ENCODE measurements at places on chromosomes 7 and 10.

GRCh38 chr10:101041252-101041761 lies 10.3 kb downstream of the SFXN3 start:
- peak; percentile 94 for DNase-seq

DNA sequence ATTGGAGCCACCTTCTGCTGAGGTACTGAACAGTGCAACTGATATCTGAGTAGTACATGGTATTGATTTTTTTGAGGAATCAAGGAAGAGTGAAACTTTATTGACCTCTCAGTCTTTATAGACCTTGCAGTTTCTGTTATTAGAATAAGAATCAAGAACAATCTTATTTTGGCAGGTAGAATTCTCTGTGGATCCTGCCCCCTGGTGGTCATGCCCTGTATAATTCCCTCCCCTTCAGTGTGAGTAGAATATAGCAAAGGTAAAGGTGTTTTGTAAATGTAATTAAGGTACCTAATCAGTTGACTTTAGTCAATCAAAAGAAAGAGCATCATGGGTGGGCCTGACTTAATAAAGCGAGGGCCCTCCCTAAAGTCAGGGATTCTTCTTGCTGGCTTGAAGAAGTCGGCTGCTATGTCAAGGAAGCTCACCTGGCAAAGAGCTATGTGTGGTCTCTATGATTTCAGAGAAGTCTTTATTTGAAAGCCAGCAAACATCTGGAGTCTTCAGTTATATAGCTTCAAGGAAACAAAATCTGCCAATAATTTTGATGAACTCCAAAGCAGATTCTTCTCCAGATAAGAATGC lies 142.8 kb downstream of the LSM5 start:
- DNase-seq, result peak; percentile 69

DNA sequence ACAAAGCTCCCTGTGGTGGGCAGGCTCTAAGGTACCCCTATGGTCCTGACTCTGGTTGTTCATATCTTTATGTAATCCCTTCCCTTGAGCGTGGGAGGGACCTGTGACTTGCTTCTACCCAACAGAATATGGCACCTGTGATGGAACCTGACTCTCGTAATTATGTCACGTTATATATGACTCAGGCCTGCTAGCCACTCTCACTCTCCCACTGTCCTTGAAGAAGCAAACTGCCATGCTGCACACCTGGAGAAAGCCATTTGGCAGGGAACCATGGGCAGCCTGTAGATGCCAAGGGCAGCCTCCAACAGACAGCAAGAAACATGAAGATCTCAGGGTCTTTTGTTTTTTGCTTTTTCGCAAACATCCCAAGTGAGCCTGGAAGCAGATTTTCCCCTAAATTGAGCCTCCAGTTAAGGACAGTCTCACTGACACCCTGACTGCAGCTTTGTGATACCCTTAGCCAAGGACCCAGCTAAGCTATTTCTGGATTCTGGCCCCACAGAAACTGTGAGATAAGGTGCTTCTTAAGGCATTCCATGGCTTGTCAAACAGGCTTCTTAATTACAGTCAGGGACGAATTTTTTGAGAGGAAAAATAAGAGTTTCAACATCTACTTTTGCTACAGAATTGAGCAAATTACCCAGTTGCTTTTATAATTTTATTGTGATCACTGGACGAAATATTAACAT lies 49.6 kb downstream of the IFIT5 start:
- DNase-seq, result no peak

- no peak for DNase-seq
Measured at GRCh38 chr10:1977461-1977860, 240.1 kb upstream of the ADARB2 start.

GRCh38 chr7:139153832-139154231 lies 44.3 kb upstream of the ZC3HAV1 start:
- peak; percentile 45 for DNase-seq

GRCh38 chr7:107255602-107256001 lies 86.8 kb downstream of the HBP1 start:
- DNase-seq, result no peak

DNA sequence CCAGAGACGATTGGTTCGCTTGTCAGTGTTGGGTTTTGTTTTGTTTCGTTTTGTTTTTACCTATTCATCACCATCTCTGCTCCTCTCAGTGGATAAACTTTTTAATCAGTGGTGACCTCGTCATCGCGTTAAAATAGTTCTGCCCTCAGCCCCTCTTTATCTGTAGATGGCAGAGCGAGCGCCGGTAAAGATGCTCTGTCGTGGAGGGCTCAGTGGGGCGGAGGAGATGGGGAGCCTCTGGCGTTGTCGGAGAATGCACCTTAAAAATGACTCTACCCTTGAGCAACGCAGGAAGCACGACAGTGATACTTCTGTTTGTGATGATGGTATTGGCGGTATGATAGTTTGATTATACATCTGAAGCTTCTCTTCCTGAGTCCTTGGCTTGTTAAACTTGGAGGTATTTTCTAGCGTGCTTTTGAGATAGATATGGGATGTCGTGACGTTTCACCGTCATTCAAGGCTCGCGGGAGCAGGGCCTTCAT lies 554 bp downstream of the CSGALNACT2 start:
- peak; percentile 78 for DNase-seq

DNA sequence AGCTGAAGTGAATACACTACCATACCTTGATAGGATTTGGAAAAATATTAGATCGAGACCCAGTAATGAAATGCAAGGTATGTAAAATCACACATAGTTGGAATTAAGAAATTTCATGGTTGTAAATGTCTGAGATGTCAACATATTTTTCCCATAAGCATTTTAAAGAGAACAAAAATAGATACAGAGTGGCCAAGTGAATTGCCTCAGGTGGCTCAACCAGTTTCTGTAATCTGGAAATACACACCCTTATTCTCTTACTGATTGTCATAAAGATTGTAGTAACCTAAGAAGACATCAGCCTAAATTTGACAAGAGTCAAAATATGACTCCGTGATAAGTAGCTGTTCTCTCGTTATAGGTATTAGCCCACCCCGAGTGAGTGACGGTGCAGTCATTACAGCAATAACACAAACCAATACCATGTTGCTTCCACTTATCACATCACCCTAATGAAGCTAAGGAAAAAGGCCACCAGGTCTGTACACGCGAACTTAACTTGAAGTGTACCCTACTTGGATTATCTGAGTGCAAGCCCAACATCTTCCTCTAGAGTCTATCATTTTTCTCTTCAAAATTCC lies 23.4 kb downstream of the PIK3AP1 start:
- no peak for DNase-seq

DNA sequence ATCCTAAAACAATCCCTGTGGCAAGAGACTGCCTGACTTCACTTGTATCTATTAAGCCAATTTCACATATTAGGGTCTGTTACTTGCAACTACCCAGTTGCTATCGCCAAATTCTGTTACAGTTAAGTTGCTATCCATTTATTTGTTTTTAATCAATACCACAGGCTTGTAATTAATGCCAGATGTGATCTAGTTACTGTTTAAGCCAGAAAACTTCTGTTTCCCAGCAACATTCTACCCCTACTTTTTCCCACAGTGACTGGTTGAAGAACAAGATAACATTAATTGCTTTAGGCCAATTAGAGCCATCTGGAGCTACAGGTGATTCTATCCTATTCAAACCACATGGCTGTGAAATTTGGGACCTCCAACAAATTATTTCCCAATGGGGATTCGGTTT lies 131.3 kb downstream of the ALOX5 start:
- DNase-seq, result no peak
